ENCODE measurements at places on chromosomes 3 and 15. TPM values are rescaled to one million over a fixed set of nuclear protein-coding genes. Genes with fewer than 3 reads are reported as not detected.

LMAN1L gene
- total RNA-seq: not detected

UPK1B gene
- 12.1 TPM for total RNA-seq

USP13 gene
- 10.2 TPM for total RNA-seq

MKRN2 gene
- total RNA-seq: 24.9 TPM

VGLL3 gene
- total RNA-seq: 9.3 TPM

NAA80 gene
- total RNA-seq: 7.3 TPM

TRH gene
- not detected for total RNA-seq

BBX gene
- total RNA-seq: 18.0 TPM

ECE2 gene
- not detected for total RNA-seq
